GM18507 (cell line): ENCODE measurements at places on chromosomes 5 and 9.
A peak's percentile ranks its signal among the peaks of the same experiment; 100 is the strongest.

GRCh38 chr9:121741228-121741918, 89.9 kb downstream of the DAB2IP start:
- DNase-seq, result no peak

DNA sequence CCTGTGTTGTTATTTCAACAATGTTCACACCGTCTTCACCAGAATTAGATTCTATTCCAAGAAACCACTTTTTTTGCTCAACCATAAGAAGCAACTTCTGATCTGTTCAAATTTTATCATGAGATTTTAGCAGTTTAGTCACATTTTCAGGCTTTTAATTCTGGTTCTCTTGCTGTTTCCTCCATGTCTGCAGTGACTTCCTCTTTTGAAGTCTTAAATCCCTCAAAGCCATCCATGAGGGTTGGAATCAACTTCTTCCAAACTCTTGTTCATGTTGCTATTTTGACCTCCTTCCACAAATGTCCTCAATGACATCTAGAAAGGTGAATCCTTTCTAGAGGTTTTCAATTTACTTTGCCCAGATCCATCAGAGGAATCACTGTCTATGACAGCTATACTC, 25.7 kb upstream of the ENTREP1 start:
- DNase-seq, result no peak

- DNase-seq, result peak; percentile 62
Measured at GRCh38 chr5:170338933-170339779, 41.6 kb upstream of the LCP2 start.

DNA sequence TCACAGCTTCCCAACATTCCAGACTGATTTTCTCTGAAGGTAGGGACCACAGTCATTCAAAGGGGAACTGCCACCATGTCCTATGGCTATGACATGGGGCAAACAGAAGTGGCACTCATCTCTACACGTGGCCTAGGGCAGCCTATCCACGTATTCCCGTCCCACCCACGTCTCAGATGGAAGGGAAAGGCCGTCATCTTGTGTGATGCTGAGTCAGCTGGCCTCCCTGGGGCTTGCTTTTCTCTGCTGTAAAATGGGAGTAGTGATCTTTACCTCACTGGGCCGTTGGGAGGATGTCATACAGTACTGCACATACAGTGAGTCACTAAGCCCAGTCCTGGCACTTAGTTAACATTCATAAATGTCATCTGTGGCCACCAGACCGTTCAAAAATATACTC, 72.3 kb downstream of the RAPGEF1 start:
- no peak for DNase-seq
